CD4-positive, CD25-positive, alpha-beta regulatory T cell (primary cell): ENCODE measurements at places on chromosomes 12 and 14.

DNA sequence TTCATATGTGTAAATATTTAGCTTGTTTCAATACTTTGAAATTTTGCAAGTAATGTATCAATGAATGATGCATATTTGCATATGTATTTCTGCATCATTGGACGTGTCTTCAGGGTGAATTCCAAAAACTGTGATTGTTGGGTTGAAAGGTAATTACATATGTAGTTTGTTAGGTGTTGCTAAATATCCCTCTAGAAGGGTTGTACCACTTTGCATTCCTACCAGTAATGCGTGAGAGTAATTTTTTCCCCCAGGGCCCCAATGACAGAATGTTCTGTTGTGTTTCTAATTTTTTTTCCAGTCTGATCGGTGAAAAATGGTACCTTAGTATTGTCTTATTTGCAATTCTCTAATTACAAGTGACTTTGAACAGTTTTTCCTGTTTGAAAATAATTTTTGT is 408.9 kb downstream of the NAV3 start:
- no peak for DNase-seq

DNA sequence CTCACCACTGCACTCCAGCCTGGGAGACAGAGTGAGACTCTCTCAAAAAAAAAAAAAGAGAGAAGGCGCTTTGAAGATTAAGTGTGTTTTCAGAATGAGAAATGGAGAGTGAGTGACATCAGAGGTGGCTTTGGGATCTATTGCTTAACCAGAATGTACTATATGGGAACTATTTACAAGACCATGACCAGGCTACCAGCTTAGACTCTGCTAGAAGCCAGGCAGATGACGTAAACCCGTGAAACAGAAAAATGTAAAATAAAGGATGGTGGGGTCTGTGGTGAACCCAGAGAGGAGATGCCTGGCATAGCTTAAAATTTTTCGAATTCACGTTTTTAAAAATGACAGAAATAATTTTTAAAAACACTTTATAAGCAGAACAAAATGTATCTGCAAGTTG is 82.0 kb downstream of the IFT43 start:
- DNase-seq, result no peak

GRCh38 chr12:96197503-96198272 is 3.5 kb downstream of the ELK3 start:
- DNase-seq, result no peak

DNA sequence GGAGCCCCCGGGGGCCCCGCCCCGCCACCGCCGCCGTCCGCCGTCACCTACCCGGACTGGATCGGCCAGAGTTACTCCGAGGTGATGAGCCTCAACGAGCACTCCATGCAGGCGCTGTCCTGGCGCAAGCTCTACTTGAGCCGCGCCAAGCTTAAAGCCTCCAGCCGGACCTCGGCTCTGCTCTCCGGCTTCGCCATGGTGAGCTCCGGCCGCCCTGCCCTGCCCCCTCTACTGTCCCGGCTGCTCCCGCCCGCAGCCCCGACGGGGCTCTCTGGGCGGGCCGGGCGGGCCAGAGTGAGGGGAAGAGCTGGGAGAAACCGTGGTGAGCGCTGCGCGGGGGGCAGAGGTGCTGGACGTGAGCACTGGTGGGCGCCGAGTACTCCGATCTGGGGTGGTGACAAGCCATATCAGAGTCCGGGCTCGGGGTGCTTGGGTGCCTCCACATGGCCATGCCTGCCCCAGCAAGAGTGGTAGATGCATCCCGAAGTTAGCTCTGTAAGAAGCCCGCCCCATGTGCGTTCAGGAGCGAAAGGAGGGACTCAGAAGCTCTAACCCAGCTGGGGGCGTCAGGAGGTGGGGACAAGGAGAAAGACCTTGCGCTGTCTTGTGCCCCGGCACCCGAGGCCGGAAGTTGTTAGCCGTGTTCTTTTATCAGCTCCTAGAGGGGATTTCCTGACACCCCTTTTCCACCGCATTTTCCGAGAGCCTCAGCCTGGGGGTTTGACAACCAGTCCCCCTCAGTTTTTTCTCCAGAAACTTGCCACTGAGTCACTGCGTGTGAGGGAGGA is 717 bp downstream of the ORAI1 start:
- peak; percentile 75 for DNase-seq

DNA sequence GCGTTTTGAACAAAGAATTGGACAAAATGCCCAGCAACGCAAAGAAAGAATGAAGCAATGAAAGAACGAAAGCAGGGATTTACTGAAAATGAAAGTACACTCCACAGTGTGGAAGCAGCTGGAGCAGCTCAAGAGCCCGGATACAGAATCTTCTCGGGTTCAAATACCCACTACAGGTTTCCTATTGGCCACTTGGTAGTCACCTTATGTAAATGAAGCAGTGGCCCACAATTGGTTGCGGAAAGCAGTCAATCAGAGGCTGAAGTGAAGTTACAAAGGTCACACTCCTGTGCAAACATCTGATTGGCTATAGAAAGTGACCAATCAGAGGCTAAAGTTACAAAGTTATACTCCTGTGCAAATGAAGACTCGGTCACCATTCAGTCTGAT is 15.0 kb upstream of the PPP1R13B start:
- DNase-seq, result no peak

- no peak for DNase-seq
Observed at GRCh38 chr14:61103541-61104339, 122.7 kb downstream of the SLC38A6 start.

GRCh38 chr12:130775953-130776856 is 60.1 kb upstream of the RIMBP2 start:
- peak; percentile 39 for DNase-seq

DNA sequence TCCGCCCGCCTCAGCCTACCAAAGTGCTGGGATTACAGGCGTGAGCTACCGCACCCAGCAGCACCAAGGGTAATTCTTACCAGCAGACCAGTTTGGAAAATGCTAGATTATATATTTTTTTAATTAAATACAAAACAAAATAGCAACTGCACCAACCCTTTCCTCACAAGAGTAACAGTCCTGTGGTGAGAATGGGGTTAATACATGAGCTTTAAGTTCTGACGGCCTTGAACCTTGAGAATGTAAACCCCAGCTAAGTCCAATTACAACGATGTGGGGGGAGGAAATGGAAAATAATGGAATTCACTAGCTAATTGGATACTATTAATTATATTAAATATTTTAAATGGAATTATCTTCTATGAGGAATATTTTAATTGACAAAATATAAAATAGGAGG is 82.3 kb downstream of the GTF2A1 start:
- DNase-seq, result no peak

DNA sequence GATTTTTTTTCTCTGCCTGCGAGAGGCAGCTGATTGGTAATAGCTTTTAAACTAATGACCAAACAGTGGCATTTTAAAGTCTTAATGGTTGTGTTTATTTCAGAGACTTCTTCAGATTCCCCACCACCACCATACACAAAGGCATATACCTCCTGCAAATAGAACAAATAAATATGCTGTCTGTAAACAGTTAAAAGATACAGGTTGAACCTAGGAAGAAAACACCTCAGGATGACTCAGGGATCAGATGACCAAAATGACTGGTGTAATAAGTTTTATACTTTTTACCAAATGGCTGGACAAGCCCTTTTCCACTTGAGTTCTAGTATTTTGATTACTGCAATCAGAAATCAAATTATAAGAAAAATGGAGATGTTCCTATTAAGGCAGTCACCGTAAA is 364.1 kb downstream of the PAWR start:
- no peak for DNase-seq

DNA sequence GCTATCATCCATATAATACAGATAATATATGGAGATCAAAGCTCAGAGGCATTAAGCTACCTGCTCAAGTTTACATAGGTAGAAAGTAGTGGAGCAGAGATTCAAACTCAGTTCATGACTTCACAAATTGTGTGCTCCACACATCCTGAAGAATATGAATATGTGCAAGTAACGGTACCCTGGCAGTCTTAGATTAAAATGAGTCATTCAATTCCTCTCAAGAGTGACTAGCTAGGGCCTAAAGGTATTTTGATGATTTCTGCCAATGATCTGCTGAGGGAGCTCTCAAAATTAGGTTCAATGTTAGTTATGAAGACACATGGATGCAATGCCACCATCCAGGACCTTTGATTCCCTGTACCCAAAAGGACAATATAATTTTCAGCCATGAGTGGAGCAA is 58.9 kb downstream of the GRIP1 start:
- no peak for DNase-seq

- no peak for DNase-seq
Observed at GRCh38 chr12:9636150-9636850, 28.6 kb upstream of the KLRB1 start.
